ENCODE measurements at places on chromosomes 16 and 17.
A peak's percentile ranks its signal among the peaks of the same experiment; 100 is the strongest.

- DNase-seq, result peak; percentile 87
Observed at GRCh38 chr16:86680162-86680561, 101.8 kb downstream of the FOXL1 start.

- DNase-seq, result no peak
Observed at GRCh38 chr16:56855946-56856345, 9.1 kb upstream of the SLC12A3 start.

GRCh38 chr17:66348584-66349165, 46.3 kb downstream of the PRKCA start:
- DNase-seq, result peak; percentile 77

DNA sequence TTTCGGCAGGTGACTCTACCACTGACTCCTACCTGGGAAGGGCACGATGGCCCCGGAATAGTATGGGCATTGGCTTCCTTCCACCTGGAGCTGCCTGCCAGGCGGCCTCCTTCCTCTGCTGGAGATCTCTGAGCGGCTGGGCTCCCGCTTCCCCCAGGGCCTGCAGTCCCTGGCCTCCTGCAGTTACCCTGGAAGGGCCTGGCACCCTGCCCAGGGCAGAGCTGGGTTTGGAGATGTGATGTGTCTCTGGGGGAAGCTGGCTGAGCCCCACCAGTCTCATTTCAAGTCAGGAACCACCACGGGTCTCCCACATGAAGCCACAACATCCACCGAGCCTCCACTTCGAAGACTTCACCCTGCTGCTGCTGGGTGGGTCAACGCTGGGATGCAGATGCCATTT, 97.9 kb downstream of the IRF8 start:
- no peak for DNase-seq

GRCh38 chr16:10578474-10579316, 1.7 kb downstream of the EMP2 start:
- DNase-seq, result no peak
